Glomerular endothelial cell (primary cell): ENCODE measurements at places on chromosomes 12 and 14. TPM values are rescaled to one million over a fixed set of nuclear protein-coding genes. Genes with fewer than 3 reads are reported as not detected.

WSCD2 gene
- total RNA-seq, result not detected in 2 replicates

COCH gene
- 1.1 and 1.8 TPM in 2 replicates for total RNA-seq

KLRC1 gene
- not detected in 2 replicates for total RNA-seq

SERPINA4 gene
- not detected in 2 replicates for total RNA-seq

CACNA2D4 gene
- 0.76 TPM in 1 of 2 replicates, not detected in the other for total RNA-seq

RDH5 gene
- total RNA-seq, result 1.0 and 2.6 TPM in 2 replicates

TSPAN11 gene
- total RNA-seq, result 31.1 and 38.7 TPM in 2 replicates

CCDC92 gene
- total RNA-seq, result 22.9 and 30.9 TPM in 2 replicates

ADAM21 gene
- total RNA-seq, result 0.12 and 0.19 TPM in 2 replicates
